LoVo (cell line): ENCODE measurements at places on chromosomes 7 and 10.

DNA sequence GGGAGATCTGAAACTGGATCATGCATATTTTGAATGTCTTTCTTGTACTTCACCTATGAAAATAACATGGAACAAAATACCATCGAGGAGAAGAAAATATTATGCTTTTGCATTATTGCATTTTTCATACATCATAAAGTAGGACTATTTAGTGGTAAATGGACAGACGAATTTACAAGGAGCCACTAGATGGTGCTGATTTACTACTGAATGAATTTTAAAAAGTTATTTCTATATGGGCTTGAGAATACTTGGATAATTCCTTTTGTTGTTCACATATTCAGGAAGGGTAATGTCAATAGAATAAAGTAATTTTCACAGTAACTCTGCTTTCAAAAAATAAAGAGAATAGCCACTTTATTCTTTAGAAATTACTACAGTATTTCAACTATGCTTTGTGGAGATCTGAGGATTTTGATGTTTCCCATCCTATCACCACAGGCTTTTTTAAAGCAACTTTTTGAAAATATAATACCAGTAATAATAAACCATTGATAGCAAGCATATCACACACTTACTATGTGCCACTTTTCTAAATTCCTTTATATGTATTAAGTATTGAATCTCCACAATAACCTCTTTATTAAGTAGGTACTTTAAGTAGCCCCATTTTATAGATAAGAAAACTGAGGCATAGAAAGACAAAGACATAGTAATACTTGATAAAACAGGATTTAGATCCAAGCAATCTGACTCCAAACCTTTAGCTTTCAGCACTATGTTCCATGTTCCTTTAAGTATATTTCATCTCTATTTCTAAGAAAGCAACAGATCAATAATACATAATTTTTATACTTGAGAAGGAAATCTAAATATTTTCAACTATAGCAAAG lies 38.6 kb downstream of the NEBL start:
- peak; percentile 32 for DNase-seq

- no peak for DNase-seq
These were observed 10.2 kb downstream of the KLF14 start for GRCh38 chr7:130723784-130724183.

DNA sequence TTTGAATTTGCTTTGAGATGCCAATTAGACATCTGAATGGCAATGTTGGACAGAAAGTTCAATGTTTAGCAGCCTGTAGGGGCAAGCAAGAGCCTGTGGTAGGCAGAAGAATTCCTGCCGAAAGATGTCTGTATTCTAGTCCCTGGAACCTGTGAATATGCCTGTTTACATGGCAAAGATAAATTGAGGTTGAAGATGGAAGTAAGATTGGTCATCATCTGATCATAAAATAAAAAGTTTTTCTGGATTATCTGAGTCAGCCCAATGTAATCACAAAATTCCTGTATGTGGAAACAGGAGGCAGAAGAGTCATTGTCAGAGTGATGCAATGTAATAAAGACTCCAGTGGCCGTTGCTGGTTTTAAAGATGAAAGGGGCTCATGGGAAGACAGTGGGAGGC lies 430.5 kb downstream of the MDFIC start:
- DNase-seq = no peak

GRCh38 chr10:113127901-113128283 lies 177.8 kb downstream of the TCF7L2 start:
- DNase-seq = no peak

GRCh38 chr7:155378580-155378934 lies 79.4 kb upstream of the EN2 start:
- DNase-seq = no peak

GRCh38 chr10:95214369-95214768 lies 20.3 kb downstream of the ACSM6 start:
- DNase-seq = peak; percentile 33

DNA sequence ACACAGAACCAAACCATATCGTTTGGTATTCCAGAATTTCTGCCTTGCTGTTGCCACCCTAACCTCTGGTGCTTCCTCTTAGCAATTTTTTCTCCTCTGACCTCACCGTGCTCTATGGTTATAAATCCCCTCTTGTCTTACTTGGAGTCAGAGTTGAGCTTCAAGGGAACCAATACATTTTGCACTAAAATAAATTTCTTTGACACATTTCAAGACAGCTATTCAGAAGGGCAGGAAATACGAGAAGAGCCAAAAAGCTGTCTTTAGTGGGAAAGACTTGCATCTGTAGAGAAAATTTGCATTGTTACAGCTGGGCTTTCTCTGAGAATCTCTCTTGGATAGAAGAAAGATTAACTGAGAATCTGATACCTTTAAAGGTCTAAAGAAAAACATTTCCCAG lies 14.5 kb upstream of the AKR1C2 start:
- no peak for DNase-seq

- DNase-seq = peak; percentile 14
These were observed 165.9 kb downstream of the ABCA13 start for GRCh38 chr7:48337012-48337621.

DNA sequence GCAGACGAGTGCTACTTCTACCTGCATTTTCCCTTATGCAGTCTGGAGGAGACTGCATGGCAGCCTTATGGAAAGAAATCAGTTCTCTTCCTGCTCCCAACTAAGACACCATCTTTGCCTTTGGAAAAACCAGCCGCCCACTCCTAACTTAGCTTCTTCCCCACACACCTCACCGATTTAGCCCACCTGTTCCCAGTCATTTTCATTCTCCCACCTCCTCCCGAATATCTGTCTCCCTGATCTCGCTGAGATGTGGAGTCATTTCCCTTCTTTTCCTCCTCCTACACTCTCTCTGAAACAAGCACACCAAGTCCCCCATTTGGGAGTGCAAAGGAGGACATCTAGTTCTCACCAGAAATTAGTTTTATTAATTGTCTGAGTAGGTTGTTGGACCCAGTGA lies 35.2 kb upstream of the JCAD start:
- no peak for DNase-seq

DNA sequence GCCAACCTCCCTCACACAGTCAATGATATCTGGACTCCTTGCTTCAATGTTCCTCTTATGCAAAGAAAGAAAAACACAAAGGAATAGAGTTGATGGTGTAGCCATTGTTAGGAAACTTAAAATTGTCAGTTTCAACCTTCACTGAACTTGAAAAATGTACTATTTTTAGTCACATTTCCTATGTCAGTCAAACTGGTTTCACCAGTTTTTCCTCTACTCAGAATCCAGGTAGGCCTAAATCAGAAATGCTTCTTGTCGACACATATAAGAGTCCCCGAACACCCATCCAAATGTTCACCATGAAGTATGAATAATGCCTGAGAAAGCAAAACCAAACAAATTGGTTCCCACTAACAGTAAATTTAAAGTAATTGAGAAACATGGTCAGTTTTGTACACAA lies 42.4 kb upstream of the ZMYND11 start:
- DNase-seq = no peak

DNA sequence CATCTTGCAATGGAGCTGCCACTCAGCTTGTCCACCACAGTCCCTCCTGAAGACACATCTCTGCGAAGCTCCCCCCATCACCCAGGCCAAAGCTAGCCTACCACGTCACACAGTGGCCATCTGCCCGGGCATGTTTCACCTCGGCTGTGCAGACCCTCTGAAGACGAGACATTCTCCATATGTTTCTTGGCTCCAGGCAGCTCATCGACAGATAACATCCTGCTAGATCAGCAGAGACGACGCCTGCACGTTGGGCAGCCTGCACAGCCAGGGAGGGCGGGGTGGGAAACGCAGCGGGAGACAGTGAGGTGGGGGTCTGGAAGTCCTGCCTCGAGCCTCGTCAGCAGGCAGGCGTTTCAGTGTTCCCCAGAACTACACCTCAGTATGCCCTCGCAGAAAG lies 53.0 kb downstream of the PTPRN2 start:
- DNase-seq = no peak

DNA sequence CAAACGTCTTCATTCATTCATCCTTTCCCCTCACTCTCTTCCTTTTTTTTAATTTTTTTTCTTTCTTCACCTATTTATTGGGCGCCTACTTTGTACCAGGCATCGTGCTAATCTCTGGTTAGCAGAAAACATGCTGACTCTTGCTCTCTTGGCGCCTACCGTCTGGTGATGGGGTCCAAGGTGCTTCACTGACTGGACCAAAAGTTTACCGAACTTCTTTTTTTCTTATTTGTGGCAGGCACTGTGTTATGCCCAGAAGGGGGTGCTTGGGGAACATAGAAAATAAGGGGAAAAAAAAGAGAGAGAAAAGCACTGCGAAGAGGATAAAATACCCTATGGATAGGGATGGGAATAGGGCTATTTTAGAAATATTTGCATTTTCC lies 505 bp upstream of the FAM204A start:
- no peak for DNase-seq

DNA sequence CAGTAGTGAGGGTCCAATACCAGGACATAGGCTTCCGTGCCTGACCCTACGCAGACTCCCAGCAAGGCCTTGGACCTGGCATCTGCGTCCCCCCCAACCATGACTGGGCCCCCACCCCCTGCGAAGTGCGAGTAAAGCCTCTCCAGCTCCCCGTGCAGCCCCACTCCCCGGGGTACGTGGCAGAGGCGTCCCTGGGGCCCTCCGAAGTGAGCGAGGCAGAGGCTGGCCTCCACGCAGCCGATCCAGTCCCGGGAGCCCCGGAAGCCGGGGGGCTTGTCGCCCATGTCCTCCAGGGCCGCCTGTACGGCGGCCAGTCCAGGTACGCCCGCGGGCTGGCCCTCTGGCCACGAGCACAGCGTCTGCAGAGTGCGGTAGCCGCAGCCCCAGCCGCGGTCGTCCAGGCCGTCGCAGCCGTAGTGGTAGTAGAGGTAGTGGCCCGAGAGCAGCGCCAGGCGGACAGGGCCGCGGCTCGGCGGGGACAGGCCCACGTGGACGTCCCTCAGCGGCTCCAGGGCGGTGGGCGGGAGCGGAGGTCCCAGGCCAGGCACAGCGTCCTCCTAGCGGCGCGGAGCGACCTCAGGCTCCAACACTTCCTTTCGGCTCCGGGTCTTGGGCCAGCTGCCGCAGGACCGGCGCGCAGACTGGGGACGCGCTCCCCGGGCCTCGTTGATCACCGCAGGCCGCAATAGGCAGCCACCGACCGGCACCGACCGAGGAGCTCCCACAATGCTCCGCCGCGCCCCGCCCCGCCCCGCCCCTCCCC lies at the start of gene UFSP1:
Gene UFSP1 (minus strand): TSS at position 728 of the 763 bp plus-strand sequence. CDS start 444 bp downstream, at position 284.
- DNase-seq = no peak

GRCh38 chr10:86182595-86182994 lies 184.0 kb downstream of the GRID1 start:
- DNase-seq = no peak

DNA sequence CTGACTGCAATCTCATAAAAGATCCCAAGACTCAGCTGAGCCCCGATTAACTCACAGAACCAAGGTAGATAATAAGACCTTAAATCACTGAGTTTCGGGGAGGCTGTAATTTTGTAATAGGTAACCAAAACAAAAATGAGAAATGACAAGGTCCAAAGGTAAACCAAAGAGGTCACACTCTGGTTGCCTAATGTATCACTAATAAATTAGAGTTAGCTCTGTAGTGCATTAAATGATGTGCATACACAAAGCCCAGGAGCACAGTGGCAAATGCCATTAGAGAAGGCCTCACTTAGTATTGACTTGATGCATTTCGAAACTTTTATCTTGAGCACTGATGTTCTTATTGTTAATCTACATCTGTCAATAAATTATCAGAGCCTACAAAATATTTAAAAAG lies 237.7 kb upstream of the CCDC6 start:
- no peak for DNase-seq

DNA sequence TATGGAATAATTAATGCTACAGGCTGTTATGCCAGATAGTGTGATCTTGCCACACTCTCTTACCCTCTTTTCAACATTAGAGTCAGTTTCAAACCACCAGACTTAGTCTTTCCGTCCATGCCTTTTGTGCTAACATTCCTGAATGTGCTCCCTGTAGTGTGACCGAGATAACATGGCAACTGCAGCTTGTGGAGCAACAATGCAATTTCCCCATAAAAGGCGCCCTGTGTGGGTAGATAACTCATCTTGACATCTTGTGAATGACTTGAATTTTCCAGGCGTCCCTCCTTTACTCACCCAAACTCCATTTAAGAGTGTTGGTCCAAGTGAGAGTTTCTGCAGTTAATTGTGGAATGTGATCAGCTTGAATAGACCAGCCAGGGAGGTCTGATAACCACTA lies 99.6 kb downstream of the DNAH11 start:
- no peak for DNase-seq

- DNase-seq = no peak
These were observed 75.3 kb downstream of the EPC1 start for GRCh38 chr10:32271617-32272016.

- DNase-seq = peak; percentile 64
These were observed 1.6 kb downstream of the FAM24A start for GRCh38 chr10:122911889-122912484.

DNA sequence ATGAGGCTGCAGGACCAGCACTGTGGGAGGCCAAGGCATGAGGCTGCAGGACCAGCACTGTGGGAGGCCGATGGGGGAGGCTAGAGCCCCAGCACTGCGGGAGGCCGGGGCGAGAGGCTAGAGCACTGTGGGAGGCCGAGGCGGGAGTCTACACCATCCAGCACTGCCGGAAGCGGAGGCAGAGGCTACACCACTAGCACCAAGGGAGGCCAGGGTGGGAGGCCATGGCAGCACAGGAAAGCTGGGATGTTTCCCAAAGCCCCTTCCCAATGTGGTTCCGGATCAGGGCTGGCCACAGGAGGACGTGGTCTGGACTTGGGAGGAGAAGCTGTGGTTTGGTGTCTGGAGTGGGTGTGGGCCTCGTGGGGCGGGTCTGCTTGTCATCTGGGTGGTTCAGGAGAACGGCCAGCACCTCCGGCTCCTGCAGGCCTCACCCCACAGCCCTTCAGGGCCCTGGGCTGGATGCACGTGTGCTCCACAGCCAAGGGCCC lies 43.6 kb downstream of the PDGFA start:
- DNase-seq = no peak

DNA sequence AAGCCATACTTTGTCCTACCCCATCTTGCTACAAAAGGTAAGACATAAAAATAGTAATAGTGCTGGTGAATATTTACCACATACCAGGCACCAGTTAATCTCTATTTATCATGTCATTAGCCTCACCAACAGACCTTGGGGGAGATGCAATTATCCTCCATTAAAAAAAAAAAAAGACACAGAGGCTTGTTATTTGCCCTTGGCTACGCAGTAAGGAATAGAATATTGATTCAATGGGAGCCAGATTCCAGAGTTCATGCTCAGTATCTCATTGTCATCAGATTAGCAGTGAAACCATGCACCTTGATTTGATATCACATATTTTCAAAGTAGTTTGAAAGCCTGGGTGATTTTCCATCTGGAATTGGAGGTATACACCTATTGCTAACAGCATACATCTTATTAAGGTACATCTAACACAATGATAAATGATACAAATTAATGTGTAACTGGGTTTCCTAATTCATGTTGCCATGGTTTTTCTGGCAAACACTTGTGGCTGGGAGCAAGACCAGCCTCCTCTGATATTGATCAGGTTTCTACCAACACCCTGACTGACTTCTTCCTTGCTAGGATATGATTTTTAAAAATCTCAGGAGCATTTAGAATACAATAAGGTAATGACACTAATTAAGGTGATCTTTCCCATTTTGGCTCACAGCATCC lies 67.1 kb upstream of the PRR15 start:
- DNase-seq = no peak
